Stimulated activated CD8-positive, alpha-beta memory T cell treated with anti-CD3 and anti-CD28 coated beads, Interleukin-15, amount 100 ng/mL, for 1 hour (primary cell): ENCODE measurements at places on chromosomes 4 and X.

- no peak for DNase-seq
Measured at GRCh38 chr4:150664935-150665334, 83.0 kb downstream of the MAB21L2 start.

- no peak for DNase-seq
Measured at GRCh38 chr4:38566806-38567398, 97.1 kb upstream of the KLF3 start.

DNA sequence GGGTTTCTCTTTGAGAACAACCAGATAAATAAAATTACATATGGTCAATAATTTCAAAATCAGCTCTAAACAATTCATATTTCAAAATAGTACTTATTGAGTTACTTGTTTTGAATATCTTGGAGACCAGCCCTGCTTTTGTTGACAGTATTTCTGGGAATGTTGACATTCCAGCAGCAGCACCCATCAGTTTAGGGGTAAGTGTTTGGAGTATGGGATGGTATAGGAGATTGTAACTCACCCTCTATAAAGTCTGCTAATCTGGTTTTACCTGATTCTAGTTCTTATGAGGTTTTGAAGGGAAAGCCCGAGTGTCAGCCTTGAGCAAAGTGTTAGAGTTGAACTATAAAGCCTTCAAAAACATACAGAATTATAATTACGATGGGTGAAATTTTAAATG lies 139.2 kb upstream of the ANKRD50 start:
- no peak for DNase-seq

- no peak for DNase-seq
Measured at GRCh38 chrX:73830489-73831414, 267.8 kb downstream of the CHIC1 start.

- no peak for DNase-seq
Measured at GRCh38 chr4:42653626-42654560, 3.0 kb downstream of the ATP8A1 start.

- no peak for DNase-seq
Measured at GRCh38 chr4:186984105-186984644, 260.5 kb upstream of the FAT1 start.

GRCh38 chr4:174483792-174484191 lies 38.5 kb downstream of the HPGD start:
- DNase-seq: no peak

GRCh38 chr4:140641789-140642439 lies 73.2 kb upstream of the UCP1 start:
- no peak for DNase-seq

GRCh38 chr4:147823130-147823529 lies 91.2 kb downstream of the ARHGAP10 start:
- DNase-seq: no peak

DNA sequence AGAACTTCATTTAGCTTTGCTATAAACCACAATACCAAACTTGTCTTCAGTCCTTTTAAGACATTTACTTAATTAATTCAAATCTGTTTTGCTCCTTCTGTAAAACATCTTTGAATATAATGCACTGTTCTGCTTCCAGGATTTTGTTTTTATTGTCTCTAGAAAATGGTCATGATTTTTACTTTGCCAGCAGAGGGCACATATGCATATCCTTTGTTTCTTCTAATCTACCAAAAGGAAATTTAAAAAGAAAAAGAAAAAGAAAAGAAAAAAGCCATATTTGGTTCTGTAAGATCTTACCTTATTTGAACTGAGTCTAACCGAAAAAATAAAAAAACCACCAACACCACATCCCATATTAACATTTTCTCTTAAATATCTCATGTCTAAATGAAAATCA lies 101.9 kb upstream of the CCSER1 start:
- no peak for DNase-seq

DNA sequence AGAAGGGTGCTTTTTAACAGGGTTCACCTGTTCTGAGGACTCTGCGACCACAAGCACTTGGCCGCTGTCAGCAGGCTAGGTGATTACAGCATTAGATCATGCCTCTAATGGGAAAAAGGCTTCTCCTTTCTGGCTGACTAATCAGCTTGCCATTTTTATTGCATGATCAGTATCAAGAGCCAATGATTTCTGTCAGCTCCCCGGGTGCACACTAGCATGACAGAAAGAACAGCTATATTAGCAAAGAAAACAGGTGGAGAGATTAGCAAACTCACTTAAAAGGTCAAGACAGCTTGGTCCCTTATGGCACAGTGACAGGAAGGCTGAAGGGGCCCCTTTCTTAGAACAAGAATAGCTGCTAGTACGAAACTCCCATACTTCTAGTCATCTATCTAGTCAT lies 170.0 kb downstream of the SMIM20 start:
- no peak for DNase-seq

- DNase-seq: no peak
Measured at GRCh38 chr4:94219402-94219801, 11.7 kb downstream of the SMARCAD1 start.

DNA sequence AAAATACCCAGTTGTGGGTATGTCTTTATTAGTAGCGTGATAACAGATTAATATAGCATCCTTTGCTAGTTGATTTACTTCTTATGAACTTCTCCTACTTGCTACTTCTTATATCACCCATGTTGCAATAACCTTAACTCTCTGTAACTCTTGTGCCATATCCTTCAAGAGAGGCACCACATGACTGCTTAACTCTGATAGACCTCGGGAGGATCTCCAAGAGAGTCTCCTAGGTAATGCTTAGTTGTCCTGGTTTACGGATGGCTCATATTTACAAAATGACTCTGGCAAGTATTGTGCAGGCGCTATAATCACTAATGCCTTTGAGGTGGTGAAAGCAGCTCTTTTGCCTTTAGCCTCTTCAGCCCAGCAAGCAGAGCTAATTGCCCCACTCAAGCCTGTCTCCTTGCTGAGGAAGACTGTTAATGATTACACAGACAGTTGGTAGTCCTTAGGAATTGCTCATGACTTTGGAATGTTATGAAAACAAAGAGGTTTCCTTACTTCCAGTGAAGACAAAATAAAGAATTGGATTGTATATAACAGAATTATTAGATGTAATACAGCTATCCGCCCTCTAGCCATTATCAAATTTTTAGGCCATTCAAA lies 1305.8 kb downstream of the PCDH7 start:
- no peak for DNase-seq

DNA sequence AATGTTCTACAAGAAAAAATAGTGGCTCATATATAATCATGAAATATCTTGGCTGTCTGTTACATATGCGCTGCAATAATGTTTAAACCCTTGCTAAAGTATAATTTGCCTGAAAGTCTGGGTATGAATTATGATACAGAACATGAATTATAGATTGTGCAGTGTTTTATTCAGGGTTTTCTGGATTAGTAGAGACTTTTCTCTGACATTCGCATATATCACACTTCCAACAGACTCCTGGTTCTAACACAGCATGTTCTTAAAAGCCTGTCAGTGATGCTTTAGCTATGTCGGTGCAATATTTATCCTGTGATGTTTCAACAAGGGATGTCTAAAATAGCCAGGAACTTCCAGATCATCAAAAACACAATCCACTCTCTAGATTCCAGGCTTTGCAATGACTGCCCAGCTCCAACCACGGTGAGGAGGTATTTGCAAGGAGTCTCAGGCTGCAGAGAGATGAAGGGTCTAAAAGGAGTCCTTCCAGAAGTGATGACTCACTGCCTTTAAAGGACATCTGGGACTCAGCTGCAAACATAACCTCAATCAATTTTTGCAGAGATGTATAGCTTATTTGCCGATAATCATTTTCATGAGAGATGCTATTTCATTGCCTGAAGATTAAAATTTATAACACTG lies 69.4 kb downstream of the RWDD4 start:
- DNase-seq: no peak

- no peak for DNase-seq
Measured at GRCh38 chr4:54333657-54334056, 104.6 kb downstream of the PDGFRA start.

DNA sequence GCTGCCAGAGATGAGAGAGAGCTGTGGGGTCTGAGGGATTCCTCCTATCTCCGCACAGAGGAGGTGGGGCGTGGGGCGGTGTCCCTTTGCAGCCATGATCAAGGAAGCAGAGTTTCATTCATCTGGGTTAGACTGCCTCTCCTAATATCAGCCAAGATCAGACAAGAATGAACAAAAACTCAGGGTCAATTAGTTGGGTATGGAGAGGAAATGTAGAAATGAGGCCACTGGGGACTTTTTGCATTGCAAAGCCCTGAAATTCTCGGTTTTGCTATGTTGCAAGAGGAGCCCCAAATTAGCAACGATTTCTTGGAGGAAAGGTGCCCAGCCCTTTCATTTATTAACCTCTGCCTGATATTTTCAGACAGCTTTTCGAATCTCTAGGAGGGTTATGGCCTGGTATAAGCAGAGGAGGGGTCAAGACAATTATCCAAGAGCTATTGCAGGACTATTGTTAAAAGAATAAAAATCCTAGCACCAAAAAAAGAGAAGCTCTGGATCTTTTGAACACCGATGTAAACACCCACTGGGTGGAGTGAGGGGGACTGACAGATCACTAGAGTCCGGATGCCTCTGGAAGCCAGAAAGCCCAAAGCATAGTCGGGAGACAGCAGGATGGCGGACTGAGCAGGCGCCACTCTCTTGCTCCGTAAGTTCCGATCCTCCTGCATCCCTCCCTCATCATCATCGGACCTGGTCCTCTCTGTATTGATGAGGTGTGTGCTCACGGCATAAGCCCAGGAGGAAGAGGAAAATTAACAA lies 34.4 kb upstream of the ACSL1 start:
- DNase-seq: no peak

- no peak for DNase-seq
Measured at GRCh38 chrX:68648960-68649359, 1.5 kb downstream of the STARD8 start.

DNA sequence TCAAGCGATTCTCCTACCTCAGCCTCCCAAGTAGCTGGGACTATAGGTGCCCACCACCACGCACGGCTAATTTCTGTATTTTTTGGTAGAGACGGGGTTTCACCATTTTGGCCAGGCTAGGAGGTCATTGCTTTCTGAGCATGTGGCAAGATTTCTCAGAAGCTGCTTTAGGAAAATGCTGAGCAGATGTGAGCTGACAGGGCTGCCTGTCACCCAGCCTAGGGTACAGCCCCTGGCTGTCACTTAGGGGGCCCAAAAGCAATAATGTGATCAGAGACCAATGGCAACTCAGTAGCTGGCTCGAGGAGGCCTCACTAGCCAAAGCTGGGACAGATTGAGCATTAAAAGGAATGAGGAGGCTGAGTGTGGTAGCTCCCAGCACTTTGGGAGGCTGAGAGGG lies 64.8 kb downstream of the TNIP2 start:
- no peak for DNase-seq

GRCh38 chr4:112001041-112001440 lies 144.2 kb upstream of the FAM241A start:
- no peak for DNase-seq
